ENCODE measurements at places on chromosomes 13 and 19. TPM values are rescaled to one million over a fixed set of nuclear protein-coding genes. Genes with fewer than 3 reads are reported as not detected.

GRCh38 chr19:18160971-18161635 is 8.1 kb downstream of the PIK3R2 start:
- DNase-seq: no peak

Gene LRRC8E
- 2.1 TPM for total RNA-seq

GRCh38 chr13:33992881-33993336 is 175.0 kb downstream of the RFC3 start:
- no peak for DNase-seq

GRCh38 chr19:10105509-10106099 is 558 bp upstream of the PPAN start:
- DNase-seq: no peak

- DNase-seq: no peak
Observed at GRCh38 chr19:2278459-2279158, 3.4 kb downstream of the PEAK3 start.

GRCh38 chr19:15123031-15123890 is 16.1 kb downstream of the SYDE1 start:
- no peak for DNase-seq

GRCh38 chr13:88592105-88592504 is 920.9 kb downstream of the SLITRK5 start:
- DNase-seq: no peak

DNA sequence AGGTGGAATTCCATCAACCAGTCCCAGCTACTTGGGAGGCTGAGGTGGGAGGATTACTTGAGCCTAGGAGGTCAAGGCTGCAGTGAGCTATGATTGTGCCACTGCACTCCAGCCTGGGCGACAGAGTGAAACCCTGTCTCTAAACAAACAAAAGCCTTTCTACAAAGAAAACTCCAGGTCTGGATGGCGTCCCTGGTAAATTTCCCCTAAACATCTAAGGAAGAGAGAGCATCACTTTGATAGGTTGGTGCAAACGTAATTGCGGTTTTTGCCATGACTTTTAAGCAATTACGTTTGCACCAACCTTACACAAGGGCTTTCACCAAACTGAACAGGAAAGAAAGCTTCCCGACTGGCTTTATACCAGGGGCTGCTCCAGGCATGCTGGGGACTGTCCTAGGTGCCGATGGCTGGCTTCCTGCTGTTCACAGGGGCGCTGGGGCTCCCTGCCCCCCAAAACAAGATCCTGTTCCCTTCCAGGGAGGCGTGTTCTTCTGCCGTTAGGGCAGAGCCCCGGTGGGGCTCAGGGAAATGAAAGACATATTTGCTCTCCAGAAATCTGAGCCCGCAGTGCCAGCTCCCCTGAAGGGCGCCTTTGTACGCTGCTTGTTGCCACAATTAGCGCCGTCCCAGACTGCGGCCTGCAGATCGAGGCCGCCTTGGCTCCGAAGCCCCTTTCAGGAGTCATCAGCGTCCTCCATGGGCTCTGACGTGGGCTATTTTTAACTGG is 38.7 kb upstream of the KLF2 start:
- DNase-seq: no peak

Gene SEMA6B
- total RNA-seq: 10.8 TPM

DNA sequence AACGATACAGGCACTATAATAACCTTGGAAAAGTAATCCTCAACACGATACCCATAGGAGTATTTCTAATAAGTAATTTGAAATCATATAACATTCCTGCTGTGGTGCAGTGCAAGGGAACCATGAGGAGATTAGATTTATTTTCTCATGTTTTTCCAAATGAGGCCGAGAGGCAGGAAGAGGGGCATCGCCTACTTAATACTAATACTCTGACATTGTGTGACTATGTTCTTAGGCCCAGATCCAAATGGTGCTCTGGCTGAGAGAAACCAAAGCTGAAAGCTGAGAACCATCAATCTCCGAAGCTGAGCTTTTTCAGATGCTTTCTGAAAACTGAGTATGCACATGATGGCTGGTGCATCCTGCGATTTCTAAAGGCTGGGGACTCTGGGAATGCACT is 248.0 kb upstream of the MAB21L1 start:
- DNase-seq: no peak

Gene NLRP9
- not detected for total RNA-seq

Gene ZNF665
- total RNA-seq: 1.1 TPM

Measured in right atrium auricular region (tissue), 2 donors.